NCI-H2081 (cell line): ENCODE measurements at places on chromosomes 11 and 22.

GRCh38 chr11:21068886-21069285 lies 399.5 kb downstream of the NELL1 start:
- DNase-seq = no peak

DNA sequence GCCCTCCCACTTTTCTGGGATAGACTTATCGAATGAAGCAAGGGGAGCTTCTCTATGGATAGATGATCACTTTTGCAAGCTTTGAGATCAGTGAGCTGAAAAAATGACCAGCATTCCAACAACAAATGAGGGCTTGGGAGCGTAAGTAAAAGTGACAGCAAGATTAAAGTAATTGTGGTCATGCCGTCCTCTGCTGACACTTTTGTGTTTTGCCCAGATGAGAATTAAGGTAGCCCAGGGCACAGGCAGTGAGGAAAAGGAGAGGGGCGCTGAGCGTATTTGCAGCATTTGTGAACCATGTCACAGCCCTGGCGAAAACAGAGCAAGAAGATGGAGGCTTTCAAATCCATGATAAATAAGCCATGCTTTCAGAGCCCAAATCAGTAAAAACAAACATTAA lies 24.6 kb upstream of the TMA7B start:
- DNase-seq = no peak

DNA sequence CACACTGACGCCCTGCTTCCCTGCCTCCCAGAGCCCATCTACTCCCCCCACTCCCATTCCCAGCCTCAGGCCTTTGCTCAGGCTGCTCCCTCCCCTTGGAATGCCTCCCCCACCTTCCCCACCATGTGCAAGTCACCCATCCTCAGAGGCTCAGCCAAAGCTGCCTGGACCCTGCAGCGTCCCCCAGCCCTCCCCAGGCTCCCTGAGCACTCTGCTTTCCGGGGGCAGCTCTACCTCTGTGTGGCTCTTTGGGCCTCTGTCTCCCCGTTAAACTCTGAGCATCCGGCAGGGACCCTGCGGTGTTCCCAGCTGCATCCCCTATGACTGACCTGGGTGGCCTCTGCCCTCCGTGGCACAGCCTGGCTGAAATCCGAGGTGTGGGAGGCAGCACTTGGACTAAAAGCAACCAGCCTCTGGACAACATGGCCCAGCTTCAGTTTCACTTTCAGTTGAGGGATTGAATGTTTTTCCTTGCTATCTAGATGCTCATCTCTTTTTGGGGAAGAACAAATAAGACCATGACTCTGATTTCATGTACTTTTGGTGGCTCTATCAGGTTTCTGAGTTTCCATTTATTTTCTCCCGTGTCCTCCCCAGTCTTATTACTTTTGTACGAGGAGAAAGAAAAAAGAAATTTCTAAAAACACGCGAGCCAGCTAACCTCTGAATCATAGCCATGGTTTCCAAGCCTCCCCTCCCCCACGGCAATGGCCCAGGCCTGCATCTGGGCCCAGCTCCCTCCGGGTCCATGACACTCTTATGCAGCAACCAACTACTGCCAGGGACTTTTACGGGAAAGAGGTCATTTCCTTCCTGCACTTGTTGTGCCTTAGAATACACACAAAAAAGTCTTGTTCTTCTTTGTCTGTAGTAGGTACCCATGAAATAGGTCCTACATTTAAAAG lies 3.8 kb downstream of the APOL3 start:
- DNase-seq = no peak

DNA sequence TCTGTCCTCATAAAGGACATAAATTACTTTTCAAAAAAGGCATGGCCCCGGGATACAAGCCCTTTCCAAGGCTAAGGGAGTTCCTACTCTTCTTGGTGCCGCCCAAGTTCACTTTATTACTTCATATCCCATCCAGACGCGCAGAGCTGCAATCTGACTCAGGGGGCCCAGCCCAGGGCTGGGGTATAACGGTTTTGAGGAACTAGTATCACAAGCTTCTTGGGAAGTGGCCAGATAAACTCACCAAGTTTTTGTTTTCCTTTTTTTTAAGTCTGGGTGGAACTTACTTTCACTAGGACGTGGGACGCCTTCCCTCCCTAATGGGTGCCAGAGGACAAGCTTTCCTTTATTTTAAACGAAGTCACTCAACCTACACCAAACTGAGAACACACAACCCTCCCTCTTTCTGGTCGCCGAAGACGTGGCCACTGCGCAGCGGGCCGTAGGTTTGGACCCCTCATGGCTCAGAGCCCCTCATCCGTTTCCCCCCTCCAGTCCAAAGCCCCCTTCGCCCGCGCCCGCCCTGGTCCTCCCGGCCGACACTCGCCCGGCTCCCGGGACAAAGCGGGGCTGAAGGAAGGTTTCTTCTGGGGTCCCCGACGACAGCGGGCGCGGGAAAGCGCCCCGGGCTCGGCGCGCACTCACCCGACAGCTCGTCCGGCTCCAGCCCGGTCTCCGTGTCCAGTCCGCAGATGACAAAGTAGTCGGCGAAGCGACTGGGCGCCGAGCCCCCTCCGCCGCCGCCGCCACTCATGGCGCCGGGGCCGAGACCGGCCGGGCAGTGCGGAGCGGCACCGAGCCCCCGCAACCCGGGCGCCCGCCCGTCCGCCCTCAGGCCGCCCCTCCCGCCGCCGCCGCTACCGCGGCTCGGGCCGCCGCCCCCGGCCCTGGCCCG lies 587 bp downstream of the DENND5A start:
- no peak for DNase-seq

DNA sequence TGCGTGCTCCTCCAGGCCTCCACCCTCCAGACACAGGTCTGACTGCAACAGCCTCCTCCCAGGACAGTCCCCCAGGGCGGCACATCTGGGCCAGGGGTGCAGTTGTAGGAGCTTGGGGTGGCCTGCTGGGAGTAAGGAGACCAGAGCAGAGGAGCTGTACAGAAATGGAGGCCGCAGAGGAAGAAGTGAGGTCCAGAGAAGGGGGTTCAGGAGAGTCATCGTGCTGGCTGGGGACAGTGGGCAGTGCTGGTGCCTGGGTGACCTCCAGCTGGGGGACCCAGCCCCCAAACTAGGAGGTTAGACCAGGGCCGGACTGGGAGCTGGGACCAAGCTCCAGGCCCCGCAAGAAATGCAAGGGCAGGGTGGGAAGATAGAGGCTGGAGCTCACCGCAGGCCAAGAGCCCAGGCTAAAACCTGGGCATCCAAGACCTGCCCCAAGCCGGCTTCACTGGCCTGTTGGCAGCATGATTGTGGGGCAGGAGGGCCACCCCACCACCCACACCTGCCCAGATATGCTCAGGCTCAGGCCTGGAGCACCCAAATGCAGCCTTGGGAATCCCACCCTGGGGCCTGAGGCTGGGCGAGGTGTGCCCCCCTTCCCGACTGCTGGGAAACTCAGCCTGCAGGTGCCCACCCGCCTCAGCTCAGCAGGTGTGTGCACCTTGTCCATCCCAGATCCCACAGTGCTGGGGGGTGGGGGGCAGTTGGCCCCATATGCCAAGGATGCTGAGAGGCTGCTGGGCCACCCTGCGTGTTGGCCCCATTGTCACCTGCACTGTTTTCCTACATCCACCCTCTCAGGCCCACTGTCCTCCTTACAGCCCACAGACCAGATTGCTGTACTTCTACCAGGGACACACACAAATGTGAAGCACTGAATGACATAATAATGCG lies 96.9 kb downstream of the MORC2 start:
- no peak for DNase-seq

DNA sequence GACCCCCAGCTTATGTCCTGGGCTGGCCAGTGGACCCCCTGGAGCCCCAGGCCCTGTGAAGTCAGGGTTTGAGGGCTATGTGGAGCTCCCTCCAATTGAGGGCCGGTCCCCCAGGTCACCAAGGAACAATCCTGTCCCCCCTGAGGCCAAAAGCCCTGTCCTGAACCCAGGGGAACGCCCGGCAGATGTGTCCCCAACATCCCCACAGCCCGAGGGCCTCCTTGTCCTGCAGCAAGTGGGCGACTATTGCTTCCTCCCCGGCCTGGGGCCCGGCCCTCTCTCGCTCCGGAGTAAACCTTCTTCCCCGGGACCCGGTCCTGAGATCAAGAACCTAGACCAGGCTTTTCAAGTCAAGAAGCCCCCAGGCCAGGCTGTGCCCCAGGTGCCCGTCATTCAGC lies 24.6 kb downstream of the CSF2RB start:
- DNase-seq = no peak

DNA sequence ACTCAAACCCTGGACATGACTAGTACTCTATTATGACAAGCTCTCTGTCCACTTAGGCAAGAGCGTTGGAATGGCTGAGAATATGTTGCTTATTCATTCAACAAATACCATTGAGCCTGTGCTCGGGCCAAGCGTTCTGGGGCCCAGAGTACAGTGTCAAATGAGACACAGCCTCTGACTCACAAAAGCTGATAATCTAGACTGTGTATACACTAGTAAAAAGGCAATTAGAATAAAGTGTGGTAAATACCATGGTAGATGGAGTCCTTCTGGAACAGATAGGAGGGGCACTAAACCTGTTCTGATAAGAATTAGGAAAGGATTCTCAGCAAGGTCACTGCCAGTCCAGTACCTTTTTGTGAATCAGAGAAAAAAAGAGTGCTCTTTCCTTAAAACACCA lies 24.7 kb downstream of the KCNE3 start:
- no peak for DNase-seq

DNA sequence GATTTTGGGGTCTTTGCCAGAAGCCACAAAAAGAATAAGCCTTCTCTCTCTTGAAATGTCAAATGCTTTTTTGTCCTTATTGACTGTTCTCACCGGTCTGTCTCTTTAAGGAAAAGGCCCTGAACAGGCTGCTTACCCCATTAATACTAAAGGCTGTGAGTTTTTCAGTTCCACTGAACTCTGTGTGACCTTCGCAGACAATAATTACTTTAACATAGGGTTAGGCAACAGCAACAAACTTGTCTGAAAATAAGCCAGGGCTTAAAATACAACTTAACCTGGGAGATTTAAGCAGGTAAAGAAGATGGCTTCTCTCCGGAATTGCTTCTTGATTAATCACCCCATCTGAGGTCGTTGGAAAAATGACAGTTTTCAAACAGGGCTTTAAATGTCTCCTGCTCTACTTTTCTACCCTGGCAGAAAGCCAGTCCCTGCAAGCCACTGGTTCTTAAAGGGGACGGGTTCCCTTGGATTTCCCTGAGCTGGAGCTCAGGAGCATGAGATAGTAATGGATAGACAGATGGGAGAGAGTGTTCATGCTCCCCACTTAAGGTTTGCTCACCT lies 69.4 kb downstream of the ARL14EP start:
- no peak for DNase-seq

DNA sequence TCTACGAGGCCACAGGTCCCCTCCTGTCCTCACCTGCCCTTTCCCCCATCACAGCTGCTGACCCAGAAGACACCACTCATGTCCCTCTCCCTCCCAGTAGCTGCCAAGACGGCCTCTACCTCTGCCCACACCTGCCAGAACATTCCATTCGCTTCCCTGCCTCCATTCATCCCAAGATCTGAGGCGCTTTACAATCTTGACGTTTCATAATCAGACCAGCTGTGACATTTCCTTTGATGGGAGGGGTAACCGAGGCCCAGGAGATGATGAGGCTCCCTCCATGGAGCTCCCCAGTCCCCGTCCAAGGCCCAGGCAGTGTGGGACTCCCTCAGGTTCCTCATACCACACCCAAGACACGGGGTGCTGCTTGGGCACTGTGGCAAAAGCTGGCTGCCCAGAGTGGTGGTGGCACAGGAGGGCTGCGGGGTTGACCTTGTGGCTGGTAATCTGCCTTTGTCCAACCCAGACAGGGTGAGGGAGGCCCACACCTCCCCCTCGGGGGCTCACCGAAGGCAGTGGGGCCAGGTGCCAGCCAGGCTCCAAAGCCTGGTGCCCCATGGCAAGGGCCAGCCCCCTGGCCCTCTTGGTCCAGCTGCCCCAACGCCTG lies 17.3 kb downstream of the PHLDA2 start:
- no peak for DNase-seq

DNA sequence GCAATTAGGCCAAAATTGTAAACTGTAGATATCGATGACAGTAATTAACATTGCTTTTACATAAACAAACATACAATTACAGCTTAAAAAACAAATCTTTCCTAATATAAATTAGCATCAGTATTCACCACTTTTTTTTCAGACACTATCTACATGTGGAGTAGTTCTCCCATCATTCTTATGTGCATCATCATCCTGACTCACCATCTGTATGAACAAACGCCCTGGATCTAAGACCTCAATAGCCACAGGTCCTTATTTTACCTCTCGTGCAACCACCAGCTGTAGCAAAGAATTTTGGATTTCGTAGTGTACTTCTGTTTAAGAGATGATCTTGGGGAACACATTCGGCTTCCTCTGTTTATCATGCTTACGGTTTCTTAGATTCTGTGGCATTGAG lies 551.9 kb upstream of the KIRREL3 start:
- no peak for DNase-seq

DNA sequence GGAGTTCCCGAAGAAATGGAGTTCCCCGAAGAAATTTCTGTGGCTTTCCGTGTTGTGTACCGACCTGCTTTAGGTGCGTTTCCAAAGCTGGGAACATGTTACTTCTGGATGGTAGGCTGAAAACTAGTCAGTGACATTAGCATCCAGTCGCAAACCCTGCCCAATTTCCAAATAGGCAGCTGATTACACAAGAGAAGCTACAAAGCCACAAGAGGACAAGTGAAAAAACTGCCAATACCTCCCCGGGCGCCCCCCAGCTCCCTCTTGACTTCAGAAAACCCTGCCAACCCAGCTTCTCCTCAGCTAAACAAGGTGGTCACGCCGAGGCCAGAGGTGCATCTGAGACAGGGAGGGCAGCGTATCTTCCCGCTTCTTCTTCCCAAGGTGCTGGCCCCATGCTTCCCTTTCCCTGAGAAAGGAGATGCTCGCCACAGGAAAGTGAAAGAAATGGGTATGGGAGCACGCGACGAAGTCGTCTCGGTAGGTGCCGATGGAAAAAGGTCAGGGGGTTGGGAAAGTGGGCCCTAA lies 551 bp downstream of the AGBL2 start:
- DNase-seq = peak; percentile 59

GRCh38 chr11:2530131-2530854 lies 85.5 kb downstream of the KCNQ1 start:
- no peak for DNase-seq
